Activated CD8-positive, alpha-beta T cell treated with anti-CD3 and anti-CD28 coated beads, Interleukin-2, amount 10 ng/mL, durations not matched to agents 7 days and 5 days (primary cell): ENCODE measurements at places on chromosomes 2 and 18.
A peak's percentile ranks its signal among the peaks of the same experiment; 100 is the strongest.

DNA sequence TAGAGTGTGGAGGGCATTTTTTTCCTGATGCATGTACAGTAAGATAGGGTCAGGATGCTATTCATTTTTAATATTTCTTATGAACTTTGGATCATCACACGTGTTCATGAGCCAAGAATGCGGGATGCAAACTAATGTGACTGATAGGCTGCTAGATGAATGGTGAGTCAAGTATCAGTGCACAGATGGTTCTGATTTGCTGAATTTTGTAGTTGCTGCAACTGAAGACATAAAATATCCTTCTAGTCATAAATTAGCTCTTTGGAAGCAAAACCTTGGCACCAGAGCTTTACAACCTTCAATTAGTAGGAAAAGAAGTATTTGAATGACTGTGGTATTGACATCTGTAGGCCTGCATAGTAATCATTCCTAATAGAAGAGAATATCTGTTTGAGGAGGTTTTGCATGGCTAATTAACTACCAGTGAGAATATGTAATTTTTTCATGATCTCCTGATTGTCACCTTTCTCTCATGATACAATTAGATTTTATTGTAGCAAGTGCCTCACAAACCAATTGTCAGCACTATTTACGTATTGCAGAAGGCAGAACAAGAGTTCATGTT is 94.0 kb downstream of the VRK2 start:
- H3K4me3 ChIP-seq, result no peak overlapping the region
- H3K4me1 ChIP-seq, result no peaks in the 10 kb centered on the region
- no peak overlapping the region for H3K27ac ChIP-seq
- H3K27me3 ChIP-seq, result no peaks in the 10 kb centered on the region
- H3K36me3 ChIP-seq, result peaks cover 25% of the 10 kb centered on the region

GRCh38 chr2:170974304-170974993 is 45.4 kb downstream of the GORASP2 start:
- peaks cover 14% of the 10 kb centered on the region for H3K4me1 ChIP-seq
- H3K27ac ChIP-seq, result peak overlapping the region; percentile 60
- DNase-seq, result no peak
- H3K27me3 ChIP-seq, result peaks cover 2% of the 10 kb centered on the region

DNA sequence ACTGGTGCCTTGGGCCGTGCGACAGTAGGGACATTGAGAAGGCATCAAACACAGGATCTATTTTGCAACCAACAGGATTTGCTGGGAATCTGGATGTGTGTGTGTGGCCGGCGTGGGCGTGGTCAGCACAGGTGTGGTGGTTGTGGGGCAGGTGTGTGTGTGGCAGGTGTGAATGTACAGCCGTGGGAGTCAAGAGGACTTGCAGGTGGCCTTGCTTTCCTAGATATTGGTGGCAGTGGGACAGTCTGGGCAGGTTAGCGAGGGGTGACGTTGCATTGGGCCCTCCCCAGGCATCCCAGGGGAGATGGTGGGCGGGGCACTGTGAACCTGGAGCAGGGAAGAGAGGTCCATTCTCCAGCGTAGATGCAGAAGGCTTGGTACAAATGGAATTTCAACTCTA is 3.2 kb upstream of the LIMS2 start:
- H3K4me3 ChIP-seq, result no peak overlapping the region
- peaks cover 2% of the 10 kb centered on the region for H3K36me3 ChIP-seq
- H3K27ac ChIP-seq, result no peak overlapping the region
- H3K27me3 ChIP-seq, result peaks cover 46% of the 10 kb centered on the region

DNA sequence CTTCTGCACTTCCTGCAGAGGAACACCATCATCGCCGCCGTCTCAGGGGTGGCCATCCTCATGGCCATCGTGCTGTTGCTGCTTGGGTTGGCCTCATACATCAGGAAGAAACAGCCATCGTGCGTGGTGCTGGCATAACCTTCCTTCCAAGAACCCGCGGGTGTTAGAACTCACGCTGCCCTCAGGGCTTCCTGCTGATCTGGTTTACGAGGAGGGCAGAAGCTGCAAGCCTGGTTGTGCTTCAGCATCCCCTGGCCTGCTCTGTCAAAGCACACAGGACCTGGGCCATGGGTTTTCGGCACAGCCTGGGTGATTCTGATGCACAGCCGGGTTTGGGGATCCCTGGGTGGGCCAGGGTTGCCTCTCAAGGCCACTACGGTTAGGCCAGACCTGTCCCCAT is 12.2 kb upstream of the ZAP70 start:
- no peaks in the 10 kb centered on the region for H3K36me3 ChIP-seq
- H3K4me1 ChIP-seq, result peaks cover 13% of the 10 kb centered on the region
- H3K27me3 ChIP-seq, result peaks cover 2% of the 10 kb centered on the region
- DNase-seq, result no peak
